ENCODE measurements at places on chromosomes 6 and 20.

DNA sequence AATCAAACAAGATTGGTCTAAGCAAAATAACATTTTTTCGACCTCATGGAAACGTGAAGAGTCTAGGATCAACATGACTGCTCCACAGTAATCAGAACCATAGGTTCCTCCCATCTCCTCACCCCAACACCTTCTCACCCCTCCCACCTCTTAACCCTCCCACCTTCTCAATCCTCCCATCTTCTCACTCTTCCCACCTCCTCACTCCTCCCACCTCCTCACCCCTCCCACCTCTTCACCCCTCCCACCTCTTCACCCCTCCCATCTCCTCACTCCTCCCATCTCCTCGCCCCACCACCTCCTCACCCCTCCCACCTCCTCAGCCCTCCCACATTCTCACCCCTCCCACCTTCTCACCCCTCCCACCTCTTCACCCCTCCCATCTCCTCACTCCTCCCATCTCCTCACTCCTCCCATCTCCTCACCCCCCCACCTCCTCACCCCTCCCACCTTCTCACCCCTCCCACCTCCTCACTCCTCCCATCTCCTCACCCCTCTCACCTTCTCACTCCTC is 567.4 kb downstream of the C6orf118 start:
- DNase-seq = no peak

DNA sequence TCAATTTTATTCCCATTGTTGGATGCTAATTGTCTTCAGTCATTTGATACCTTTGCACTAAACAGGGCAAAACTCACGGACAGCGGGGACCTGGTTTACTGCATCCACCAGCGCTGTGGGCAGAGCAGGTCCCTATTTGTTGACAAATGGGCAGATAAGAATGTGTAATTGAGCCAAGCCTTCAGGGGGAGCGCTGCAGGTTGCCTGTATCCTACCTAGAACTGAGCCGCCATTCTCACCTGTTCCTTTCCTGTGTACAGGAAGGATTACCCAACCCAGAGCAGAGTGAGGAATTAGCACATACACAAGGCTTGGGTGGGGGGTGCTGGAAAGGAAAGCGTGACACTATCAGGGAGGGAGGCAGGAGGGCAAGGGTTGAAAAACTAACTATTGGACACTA is 89.1 kb upstream of the FOXA2 start:
- no peak for DNase-seq

- no peak for DNase-seq
Measured at GRCh38 chr6:161424421-161424820, 150.6 kb upstream of the AGPAT4 start.

GRCh38 chr6:131754088-131754487 is 43.3 kb upstream of the CTAGE9 start:
- DNase-seq = no peak

- peak; percentile 1 for DNase-seq
Measured at GRCh38 chr20:9119776-9120175, 50.9 kb downstream of the PLCB4 start.

GRCh38 chr6:26232940-26233648 is 131.9 kb upstream of the BTN3A2 start:
- no peak for DNase-seq

DNA sequence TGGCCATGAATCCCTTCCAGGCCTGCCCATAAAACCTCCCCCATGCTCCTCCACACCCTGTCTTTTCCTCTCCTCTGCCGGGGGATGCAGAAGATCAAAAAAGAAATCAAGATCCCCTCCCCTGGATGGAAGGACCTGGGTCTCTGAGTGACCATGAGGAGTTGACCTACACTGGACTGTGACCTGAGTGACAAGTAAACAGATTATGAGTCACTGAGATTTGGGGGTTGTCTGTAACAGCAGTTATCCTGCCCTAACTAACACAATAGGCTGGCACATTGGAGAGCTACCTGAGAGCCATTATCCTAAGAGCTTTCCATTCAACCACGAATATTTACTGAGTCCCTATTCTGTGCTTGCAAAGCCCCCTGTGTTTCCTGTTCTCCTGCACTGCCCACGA is 28.4 kb upstream of the SIRPA start:
- DNase-seq = no peak

DNA sequence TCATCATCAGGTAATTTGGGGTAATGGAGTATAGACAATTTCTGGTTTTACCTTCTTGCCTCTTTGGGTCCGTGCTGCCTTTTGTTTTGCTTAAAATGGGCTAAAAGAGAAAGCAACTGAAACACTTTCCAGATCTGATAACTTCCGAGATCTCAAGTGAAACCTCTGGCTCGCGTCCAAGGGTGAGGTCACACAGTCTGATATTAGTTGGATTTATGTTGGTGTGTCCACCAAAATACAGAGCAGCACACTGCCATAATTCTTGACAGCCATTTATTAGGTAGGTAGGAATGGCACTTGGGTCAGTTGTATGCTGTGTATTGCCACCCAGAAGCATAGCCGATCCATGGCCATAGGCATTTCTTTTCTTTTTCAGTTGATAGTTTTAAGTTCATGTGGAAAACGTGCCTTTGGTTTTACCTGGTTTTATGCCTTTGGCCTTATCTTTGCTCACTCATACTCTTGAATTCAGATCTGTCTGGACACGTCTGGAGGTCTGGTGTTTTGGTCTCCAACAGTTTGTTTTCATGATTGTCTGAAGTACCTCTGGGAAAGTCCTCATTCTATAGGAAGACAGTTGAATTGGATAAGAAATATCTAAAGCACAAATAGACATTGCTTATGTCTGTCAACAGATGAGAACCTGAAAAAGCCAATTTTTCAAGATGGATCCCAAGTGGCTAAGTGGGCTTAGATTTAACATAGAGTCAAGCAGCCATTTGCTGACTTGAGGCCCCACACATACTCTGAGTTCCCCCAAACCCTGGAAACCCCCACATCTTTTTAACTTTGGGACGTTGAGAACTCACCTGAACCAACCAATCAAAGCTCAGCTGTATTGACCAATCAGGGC is 320.8 kb downstream of the SOX4 start:
- peak; percentile 56 for DNase-seq

GRCh38 chr6:30722280-30723112 is 2.3 kb downstream of the TUBB start:
- peak; percentile 79 for DNase-seq

DNA sequence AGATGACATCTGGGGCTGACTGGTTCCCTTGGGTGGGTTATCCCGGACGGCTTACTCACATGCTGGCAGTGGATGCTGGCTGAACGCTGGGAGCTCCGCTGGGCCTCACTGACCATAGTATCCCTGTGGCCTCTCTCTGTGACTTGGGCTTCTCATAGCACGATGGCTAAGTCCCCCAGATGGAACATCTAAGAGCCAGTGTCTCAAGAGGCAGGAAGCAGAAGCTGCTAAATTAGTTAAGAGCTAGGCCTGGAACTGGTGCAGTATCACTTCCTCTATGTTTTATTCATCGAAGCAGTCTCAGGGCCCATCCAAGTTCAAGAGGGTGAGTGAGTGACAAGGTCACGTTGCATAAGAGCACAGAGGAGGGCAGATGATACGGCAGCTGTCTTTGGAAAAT is 116.5 kb upstream of the LAMP5 start:
- no peak for DNase-seq

- DNase-seq = no peak
Measured at GRCh38 chr6:52255434-52255833, 11.1 kb upstream of the IL17F start.

GRCh38 chr20:32338665-32339064 is 19.5 kb upstream of the ASXL1 start:
- DNase-seq = no peak

DNA sequence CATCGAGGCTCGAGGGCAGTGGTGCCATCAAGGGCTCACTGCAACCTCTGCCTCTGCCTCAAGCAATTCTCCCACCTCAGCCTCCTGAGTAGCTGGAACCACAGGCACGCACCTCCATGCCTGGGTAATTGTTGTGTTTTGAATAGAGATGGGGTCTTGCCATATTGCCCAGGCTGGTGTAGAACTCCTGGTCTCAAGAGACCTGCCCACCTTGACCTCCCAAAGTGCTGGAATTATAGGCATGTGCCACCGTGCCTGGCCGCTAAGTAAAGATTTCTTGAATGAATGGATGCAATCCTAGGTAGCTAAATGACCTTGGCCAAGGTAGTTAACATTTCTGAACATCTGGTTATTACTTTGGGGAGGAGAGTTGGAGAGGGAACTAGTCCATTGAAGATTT is 7.4 kb downstream of the SCAF8 start:
- DNase-seq = no peak

DNA sequence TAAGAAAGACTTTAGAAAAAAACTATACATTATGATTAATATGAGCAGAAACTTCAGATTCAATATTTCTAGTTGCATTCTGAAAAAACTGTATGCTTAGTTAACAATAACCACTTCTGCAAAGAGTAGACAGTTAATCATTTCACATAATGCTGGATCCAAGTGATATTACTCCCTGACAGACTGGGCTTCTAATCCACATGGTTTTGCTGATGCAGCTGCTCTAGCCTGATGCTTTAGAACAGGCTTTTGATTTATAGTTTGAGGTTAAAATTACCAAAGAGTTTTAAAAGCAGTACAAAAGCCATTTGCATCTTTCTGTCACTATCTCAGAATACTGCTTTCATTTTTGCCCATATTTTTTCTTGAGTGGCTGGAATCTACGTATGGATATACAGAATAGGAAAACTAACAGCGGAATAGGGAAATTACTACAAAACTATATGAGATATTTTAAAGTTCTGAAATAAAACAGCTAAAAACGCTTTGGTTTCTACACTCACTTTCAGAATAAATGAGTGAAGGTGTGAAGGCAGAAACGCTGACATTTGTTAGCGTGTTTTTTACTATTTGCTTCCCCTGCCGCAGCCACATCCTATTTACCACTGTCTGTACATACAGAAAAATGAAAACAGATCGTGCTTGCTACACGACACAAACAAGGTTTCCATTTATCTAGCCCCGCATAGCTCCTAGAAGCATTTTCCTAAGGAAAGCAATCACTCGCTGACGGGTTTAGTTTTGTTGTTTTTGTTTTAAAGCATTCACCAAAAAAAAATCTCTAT is 61.7 kb downstream of the METTL24 start:
- DNase-seq = no peak

GRCh38 chr6:149107520-149107919 is 210.0 kb upstream of the TAB2 start:
- no peak for DNase-seq

GRCh38 chr20:35560105-35560511 is 18.2 kb downstream of the ERGIC3 start:
- DNase-seq = no peak

- no peak for DNase-seq
Measured at GRCh38 chr6:138485005-138485545, 14.2 kb downstream of the NHSL1 start.

GRCh38 chr6:144797881-144798589 is 512.9 kb downstream of the UTRN start:
- peak; percentile 64 for DNase-seq

- no peak for DNase-seq
Measured at GRCh38 chr20:47773371-47773786, 11.9 kb downstream of the SULF2 start.

DNA sequence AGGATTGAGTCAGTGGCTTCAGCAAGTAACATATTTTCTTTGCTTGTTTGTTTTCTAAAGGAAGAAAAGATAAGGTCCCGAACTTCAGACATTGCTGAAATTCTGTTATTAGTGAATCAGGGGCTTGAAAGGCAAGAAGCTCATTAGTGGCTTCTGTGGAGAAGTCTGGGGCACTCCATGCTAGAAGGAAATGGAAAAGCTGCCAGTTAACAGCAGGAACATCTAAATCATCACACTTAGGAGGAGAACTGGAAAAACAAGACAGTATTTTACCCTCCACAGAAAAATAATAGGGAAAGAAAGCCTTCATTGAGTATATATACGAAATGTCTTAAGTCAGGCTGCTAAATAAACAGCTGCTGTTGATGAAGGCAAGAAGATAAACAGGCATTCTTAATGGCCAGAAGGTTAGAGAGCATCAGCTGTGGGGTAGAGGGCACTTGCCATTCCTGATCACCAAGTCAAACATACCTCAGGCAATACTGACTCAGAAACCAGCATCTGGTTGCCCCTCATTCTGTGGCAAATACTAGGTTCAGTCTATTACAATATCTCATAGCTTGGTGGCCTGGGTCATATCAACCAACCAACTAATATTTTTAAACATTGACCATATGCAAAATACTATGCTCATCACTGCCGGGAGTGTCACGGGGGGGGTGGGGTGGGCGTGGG is 143.2 kb upstream of the TENT5A start:
- no peak for DNase-seq

- no peak for DNase-seq
Measured at GRCh38 chr6:37585523-37585905, 85.8 kb upstream of the CCDC167 start.

- peak; percentile 83 for DNase-seq
Measured at GRCh38 chr6:7910654-7911344, at the start of gene TXNDC5. TSS of gene TXNDC5 (minus strand) at chr6:7910788. CDS start at chr6:7910776, 12 bp downstream.

GRCh38 chr6:157630463-157631080 is 192.5 kb upstream of the SNX9 start:
- no peak for DNase-seq

DNA sequence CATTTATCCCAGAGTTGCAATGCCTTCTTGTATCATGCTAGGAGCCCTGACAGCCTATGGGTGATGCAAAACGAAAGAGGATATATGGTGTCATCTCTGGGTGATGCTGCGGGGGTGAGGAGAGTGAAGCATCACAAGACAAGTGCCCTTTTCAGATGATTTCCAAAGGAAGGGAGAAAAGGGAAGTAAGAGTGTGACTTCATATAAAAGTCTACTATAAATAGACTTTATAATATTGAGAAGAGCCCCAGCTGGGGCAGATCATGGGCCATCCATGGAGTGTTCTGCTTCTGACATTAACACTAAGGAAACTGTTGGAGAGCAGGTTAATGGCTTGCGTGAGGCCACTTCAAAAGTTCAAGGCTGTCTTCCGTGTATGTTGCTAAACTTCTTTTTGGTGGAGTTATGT is 4.4 kb downstream of the CD83 start:
- no peak for DNase-seq

GRCh38 chr6:88983532-88983931 is 20.1 kb upstream of the RNGTT start:
- no peak for DNase-seq

DNA sequence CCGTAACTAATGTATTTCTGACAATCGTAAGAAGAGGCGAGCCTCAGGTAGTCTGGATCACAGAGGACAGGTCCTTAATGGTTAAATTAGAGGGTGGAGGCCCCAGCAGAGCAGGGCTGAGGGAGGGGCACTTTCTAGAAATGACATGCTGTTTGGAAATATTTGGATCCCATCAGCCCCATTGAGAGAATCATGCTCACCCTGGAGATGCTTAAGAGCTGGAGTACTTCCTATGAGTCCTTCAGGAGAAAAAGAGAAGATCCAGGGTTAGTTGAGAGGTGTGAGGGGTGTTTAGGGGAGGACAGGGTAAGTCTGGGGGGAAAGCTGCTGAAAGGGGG is 123.0 kb downstream of the TCP11 start:
- DNase-seq = no peak
